Central memory CD4-positive, alpha-beta T cell (primary cell): ENCODE measurements at places on chromosomes 7 and 10.

DNA sequence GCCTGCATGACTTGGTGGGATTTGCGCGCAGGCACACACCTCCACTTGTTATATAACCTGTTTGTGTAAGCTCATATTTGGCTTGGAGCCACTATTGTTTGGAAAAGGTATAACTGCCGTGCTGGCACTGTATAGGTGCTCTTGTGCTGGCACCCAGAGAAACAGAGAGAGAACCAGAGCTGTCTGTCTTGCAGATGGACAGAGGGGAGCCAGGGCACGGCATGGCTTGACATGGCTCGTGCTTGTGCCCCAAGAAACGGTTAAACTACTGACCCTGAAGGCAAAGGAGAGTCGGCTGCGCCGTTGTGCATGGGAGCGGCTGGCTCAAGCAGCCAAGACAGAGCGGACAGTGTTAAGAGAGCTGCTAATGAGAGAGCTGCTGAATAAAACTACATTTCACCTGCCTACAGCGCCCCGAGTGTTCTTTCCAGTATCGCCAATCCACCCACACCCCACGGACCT, 23.2 kb downstream of the RAPGEF5 start:
- DNase-seq, result no peak

- no peak for DNase-seq
These were observed 80.8 kb downstream of the CYP26A1 start for GRCh38 chr10:93154531-93154930.

- DNase-seq, result no peak
These were observed 1.4 kb downstream of the FBXW4 start for GRCh38 chr10:101693651-101693977.

DNA sequence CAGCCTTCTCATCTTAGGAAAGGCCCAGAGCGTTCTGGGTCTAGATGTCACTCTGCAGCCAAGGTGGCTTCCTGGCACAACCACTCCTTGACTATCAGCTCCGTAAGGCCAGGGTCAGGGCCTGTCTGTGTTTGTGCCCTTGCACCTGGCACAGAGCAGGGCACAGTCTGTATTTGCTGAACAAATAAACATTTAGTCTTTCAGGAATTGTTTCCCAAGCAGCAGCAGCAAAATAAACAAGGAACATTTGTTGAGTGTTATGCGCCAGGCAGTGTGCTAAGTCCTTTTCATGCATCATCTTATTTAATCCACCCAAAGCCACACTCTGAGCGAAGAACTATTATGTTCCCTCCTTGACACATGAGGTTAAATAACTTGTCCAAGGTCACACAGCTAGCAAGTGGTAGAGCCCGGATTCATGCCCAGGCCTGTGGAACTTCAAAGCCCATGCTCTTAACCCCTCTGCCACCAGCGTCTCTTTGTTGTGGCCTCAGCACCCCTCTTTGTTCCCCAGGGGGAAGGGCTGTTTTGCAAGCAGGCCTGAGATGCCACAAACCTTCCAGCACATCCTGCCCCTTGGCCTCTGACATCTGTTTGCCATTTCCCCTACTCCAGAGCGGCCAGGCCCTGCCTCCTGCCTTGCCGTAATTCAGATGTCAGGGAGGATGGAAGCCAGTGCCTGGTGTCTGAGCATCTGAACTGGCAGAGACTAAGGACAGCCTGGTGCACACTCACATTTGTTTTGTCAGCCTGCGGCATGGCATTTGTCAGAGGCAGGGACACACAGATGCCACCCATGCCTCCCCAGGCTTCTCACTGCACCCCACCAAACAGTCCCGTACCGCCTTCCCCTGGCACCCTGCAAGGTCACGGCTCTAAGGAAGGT, 325.8 kb upstream of the ZMIZ1 start:
- DNase-seq, result no peak

GRCh38 chr10:51090190-51090589, 15.9 kb downstream of the PRKG1 start:
- no peak for DNase-seq

- DNase-seq, result no peak
These were observed 164.9 kb downstream of the GFRA1 start for GRCh38 chr10:116108095-116108494.

GRCh38 chr10:36736311-36736710, 389.1 kb upstream of the ANKRD30A start:
- no peak for DNase-seq

GRCh38 chr10:22988581-22989360, 60.9 kb downstream of the ARMC3 start:
- DNase-seq, result peak; percentile 71
